ENCODE measurements at places on chromosomes 16 and 17.

DNA sequence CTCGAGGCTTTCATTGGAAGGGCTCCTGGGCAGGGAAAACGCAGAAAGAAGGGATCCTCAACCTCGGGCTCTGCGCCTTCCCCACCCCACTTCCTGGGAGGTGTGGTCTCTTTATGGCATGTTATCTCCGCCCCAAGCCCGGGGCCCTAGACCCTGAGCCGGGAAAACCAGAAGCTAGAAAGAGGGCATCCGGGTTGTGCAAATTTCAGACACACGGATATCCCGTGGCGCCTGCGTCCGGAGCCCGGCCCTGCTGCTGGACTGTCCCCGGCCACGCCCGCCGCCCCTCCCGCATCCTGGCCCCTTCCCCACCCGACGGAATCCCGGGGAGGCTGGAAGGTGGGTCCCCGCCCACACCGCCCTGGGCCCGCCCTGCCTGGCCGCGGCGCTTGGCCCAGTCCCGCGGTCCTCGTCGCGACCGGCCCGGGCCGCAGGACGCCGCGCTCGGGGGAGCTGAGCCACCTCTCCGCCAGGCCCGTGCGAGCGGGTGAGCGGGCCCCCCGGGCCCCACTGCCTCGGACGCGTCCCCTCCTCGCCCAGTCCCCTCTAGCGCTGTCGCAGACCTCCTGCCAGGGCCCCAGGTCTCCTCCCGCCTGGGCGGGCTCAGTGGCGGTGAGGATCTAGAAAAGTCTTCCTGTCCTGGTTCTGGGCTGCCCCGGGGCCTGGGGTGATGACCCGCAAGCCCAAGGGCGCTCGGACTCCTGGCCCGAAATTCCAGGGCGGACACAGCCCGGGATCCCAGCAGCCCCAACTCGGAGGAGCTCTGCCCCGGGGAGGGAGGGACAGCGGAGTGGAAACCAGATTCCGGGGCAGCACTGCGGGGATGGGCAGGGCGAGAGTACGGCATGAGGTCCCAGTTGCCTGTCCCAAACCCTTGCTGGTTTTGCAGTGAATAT, at the start of gene SLC16A5:
Gene SLC16A5 (plus strand): TSS at position 397 of the 896 bp plus-strand sequence. CDS start 5,683 bp downstream, outside the sequence.
- DNase-seq: peak; percentile 60

DNA sequence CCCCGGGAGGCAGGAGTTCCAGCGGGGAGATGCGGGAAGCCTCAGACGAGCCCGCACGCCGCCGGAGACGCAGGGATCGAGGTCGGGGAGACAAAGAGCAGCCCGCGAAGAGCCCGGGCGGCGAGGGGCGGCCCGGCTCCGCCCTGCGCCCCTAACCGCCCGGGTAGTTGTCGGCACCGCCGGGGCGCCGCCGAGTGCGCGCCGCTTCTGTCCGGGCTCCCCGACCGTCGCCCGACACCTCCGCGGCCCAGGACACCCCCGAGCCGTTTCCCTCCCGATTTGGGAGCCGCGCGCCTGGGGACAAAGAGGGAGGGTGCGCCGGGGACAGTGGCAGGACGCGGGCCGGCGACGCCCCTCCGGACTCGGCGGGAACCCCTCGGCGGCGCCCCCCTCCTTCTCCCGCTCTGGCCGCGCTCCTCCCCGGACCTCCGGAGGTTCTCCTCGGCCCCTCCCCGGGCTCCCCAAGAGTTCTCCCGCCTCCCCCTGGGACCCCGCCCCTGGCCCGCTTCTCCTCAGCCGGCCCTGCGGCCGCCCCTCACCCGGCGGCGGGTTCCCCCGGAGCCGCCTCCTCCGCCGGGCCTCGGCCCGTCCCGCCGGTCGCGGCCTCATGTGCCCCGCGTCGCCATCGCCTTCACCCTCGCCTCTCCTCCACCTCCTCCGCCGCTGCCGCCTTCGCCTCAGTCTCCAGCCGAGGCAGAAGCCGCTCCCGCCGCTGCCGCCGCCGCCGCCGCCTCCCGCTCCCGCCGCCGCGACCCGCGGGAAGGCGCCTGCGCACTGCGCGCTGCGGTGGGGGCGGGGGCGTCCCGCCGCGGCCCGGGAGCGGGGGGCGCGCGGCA, at the start of gene GJC1:
Gene GJC1 (minus strand): TSS at position 765 of the 836 bp plus-strand sequence. CDS start 24,470 bp downstream, outside the sequence.
- peak; percentile 52 for DNase-seq

DNA sequence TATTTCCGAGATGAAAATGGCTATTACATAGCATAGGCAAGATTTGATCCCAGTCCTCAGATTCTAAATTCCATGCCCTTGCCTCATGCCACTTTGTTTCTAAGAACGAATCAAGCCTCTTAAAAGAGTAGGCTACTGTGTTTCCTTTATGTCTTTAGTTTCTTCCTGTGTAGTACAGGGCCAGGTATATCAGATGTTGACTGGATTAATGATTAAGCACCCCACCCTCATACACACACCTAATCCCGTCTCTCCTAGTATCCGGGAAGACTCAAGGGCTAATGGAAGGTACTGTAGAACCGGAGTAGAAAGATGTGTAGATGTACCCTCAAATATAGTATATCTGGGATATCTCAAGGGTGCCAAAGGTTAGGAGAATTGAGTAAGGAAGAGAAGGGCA, 6.7 kb downstream of the TOM1L1 start:
- DNase-seq: no peak

- no peak for DNase-seq
Measured at GRCh38 chr17:55758171-55758570, 7.3 kb downstream of the PCTP start.

DNA sequence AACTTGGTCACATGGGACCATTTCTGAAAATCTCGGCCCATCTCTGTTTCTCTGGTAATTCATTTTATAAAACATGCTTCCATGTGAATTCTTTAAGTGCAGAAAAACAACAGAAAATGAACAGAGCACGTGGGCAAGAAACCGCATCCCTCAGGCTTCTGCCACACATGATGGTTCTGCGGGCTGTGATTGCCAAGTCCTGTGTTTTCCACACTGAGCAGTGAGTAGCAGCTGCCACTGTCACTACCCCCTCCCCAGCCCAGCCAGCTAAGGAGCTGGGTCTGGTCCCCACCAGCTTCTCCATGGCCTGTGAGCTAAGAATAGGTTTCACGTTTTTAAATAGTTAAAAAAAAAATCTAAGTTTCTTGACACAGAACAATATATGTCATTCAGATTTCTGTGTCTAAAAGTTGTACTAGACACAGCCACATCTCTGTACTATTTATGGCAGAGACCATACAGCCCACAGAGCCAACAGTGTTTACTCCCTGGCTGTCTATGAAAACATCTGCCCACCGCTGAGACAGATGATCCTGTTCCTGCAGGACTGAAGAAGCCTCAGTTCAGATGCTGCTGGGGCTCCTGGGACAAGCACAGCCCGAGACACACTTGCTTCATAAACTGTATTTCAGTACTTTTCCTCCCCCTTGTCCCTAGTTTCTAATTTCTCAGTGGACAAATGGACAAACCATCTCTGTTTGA, 41.5 kb downstream of the USP22 start:
- no peak for DNase-seq

- no peak for DNase-seq
Measured at GRCh38 chr16:80404847-80405246, 135.9 kb upstream of the DYNLRB2 start.

DNA sequence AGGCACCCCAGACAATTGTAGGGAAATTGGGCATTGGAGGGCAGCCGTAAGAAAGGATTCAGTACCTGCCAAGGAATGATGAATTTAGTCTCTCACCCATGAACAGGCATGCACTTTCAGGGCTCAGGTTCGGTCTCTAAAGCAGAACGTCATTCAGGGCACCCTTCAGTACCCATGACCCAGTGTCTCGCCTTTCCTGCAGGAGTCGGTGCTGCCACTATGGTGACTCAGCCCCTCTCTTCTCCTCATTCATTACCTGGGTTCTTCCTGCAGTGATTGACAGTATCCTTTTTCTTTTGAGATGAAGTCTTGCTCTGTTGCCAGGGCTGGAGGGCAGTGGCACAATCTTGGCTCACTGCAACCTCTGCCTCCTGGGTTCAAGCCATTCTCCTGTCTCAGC, 8.4 kb downstream of the SOST start:
- DNase-seq: no peak
